CD4-positive, alpha-beta T cell treated with Interleukin-21 for 1 hour (primary cell): ENCODE measurements at places on chromosomes 3 and 15.

DNA sequence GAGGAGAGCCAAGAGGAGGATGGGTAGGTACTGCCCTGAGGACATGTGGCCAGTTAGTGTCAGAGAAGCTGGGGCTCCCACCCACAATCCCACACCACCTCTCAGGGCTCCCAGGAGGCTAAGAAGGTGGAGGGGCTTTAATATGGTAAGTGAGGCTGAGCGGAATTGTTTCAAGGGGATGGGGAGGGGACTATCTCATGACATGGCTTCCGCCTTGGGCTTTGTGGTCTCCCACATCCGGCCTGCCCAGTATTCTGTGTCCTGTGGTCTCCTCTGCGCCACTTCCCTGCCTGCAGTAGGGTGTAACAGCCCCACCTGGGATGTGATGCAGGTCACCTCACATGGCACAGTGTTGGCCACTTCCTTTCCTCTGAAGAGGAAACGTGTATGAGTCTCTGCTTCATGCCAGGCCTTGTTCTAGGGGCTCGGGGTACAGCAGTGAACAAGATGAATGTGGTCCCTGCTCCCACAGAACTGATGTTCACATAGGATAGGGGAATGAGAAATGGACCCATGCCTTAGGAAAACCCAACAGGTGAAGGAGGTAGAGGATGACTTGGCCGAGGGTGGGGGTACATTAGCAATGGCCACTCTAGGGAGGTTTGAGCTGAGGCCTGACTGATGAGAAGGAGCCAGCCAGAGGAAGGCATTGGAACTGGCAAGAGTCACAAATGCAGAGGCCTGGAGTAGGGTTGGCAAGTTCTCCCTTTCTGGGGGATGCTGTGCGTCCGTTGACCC is 3.2 kb downstream of the NEIL1 start:
- peak; percentile 88 for DNase-seq

- no peak for DNase-seq
Observed at GRCh38 chr15:86333819-86334218, 254.1 kb downstream of the AGBL1 start.

DNA sequence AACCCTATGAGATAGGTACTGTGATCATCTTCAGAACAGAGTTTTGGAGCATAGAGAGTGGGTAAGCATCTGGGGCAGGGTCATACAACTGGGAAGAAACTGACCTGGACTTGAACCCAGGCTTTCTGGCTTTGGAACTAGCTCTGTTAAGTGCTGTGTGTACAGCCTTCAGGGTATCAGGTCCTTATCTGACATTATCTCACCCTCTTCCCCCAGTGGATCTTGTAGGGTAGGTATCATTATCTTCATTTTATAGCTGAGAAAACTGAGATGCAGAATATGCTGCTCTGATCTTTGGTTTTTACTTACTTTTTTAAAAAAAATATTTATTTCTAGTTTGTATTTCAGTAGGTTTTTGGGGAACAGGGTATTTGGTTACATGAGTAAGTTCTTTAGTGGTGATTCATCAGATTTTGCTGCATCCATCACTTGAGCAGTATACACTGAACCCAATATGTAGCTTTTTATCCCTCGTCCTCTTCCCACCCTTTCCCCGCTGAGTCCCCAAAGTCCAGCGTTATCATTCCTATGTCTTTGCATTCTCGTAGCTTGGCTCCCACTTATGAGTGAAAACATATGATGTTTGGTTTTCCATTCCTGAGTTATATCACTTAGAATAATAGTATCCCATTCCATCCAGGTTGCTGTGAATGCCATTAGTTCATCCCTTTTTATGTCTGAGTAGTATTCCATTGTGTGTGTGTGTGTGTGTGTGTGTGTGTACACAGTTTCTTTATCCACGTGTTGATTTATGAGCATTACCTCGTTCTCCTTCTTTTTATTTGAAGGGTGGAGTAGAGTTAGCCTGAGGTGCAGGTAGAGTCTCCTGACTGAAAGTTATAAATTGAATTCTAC is 271.2 kb downstream of the PTPRG start:
- no peak for DNase-seq

DNA sequence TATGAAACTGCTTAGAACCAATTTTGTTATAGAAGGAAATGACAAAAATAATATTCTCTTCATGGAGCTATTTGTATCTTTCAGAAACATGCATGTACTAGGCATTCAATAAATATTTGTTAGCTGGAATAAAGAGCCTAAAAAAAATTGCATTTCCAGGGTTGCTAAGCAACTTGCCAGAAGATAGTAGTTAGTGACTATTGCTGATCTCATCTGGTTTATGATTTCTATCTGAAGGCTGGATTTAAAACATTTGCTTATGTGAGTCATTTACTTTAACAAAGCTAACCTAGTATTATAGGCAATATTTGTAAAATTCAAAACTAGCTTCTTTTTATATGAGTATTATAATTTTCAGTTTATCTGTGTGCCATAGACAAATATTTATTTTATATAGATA is 78.3 kb downstream of the NAALADL2 start:
- DNase-seq = no peak

DNA sequence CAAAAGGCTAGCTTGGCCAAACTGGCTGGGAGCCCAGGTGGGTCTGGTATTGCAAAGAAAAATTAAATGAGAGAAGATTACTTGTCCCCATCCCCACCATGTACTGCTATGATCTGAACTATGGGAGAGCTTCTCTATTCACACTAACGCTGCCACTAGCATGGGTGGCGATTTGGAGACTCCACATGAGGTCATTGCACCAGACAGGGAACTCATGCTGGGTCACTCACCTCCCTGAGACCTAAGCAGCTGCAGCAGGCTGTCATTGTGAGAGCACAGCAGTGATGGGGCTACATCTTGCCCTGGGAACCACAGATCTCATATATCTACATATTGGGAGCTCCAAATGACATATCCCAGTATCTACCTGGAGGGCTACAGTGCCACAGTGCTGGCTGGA is 36.3 kb upstream of the NECTIN3 start:
- no peak for DNase-seq

DNA sequence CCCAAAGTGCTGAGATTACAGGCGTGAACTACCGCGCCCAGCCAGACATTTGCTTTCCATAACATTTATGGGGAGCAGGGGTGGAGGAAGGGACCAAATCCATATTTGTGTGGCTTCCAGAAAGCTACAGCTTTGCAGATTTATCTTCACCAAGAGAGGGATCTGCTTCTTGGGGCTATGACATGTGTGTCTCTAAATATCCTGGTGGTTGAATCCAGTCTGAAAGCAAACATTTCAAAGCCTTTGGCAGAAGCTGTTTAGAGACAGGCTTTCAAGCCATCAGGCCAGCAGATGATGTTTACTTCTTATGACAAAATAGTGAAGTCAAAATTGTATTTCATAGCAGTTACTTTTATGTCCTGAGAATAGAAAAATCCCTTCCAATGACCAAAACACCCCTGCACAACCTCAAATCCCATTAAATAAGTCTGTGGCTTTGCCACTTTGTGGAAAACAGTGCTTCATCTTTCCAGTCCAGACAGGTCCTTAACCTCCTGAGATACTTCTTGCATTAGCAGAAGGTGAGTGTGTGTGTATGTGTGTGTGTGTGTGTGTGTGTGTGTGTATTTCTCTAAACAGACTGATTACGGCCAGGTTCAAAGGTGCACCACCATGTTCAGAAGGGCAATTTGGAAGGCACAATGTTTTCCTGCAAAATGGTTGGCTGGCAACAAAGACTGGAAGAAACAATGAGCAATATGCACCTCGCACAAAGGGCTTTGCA is 191.4 kb upstream of the LRIG1 start:
- no peak for DNase-seq

DNA sequence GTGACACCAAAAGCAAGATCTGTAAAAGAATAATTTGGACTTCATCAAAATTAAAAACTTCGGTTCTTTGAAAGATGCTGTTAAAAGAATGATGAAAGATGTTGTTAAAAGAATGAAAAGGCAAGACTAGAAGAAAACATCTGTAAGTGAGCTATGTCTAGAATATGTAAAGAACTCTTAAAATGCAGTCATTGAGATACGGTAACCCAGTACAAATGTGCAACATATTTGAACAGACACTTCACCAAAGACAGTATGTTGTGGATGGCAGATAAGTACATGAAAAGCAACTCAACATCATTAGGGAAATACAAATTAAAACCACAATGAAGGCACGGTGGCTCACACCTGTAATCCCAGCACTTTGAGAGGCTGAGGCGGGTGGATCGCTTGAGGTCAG is 139.5 kb downstream of the LRIG1 start:
- no peak for DNase-seq

GRCh38 chr3:105466495-105467404 is 100.0 kb downstream of the ALCAM start:
- no peak for DNase-seq

DNA sequence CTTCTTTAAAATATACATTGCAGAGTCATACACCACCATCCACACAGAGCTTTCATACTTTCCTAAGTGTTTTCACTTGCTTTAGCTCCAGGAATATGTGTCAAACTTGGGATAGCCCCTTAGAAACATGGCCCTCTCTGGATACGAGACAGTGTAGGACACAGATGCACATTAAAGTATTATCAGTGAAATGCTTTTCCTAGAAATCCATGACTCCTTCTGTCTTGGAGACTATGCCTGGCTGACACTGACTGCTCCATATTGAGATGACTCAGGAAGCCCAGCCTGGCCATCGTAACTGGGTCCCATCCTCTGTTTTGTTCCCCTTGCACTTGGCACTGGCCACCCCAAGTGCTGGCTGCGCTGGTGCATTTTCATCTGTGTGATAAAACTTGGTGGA is 204.8 kb downstream of the PDZRN3 start:
- no peak for DNase-seq

GRCh38 chr3:154121701-154122551 is 736 bp downstream of the ARHGEF26 start:
- DNase-seq = peak; percentile 6

DNA sequence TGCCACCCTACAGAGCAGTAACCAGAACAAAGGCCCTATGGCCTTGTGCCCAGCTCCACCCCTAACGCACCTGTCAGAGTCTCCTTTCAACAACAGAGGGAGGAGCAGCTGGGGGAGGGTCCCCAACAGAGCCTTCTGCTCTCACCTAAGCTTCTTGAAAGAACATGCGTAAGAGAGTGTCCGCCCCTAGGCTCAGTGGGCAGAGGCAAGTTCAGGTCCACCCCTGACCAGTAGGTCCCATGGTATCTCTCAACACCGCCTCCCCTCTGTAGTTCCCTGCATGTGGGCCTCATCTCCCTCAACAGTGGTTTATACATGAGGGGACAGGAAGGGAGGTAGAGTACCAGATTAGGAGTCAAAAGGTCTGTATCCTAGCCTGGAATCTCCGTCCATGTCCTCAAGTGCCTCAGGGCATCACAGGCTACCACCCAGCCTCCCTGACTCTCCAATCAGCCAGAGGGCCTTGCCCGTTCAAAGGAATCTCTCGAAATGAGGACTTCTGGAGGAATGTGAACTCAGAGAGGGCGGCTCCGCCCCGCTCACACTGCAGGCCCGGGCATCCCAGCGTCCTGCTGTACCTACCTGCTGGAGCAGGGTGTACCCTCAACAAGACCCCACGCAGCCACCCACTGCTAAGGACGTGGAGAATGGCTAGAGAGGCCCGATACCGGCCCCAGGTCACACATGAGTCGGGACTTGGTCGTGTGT is 680 bp downstream of the POC1A start:
- DNase-seq = no peak

- no peak for DNase-seq
Observed at GRCh38 chr3:28139967-28140634, 101.3 kb upstream of the CMC1 start.

GRCh38 chr3:192915304-192915703 is 2.4 kb downstream of the MB21D2 start:
- no peak for DNase-seq

DNA sequence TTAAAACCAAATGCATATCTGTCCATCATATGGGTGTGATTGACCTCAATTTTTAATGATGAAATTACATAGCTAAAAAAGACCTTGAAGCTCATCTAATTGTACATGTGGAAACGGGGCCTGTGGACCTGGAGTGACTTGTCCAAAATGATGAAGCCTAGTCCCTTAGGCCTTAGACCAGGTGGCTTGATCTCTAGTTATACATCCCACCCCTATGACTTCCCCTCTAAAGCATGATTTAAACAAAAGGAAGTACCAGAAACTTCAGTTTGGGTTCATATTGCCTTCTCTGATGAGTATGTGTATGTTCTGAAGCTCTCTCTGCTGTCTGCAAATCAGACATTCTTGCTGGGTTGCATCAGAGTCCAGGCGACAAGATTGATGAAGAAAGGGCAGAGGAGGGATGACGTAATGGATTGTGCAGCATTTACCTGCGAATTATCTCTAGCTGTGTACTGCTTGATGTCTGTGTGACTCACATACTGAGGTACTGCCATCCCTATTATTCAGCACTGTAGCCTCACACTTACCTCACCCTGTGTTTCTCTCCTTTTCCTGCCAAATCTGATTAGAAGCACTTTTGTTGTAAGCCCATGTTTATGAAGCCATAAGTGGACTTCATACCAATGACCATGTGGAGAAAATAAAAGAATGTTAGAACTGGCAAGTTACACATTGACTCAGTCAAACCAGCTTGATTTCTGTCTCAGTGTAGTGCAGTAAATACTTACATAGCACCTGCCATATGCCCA is 111.5 kb downstream of the FILIP1L start:
- DNase-seq = no peak

- no peak for DNase-seq
Observed at GRCh38 chr3:138400651-138401070, 33.8 kb upstream of the ESYT3 start.

GRCh38 chr3:33658991-33659848 is 58.8 kb downstream of the CLASP2 start:
- DNase-seq = peak; percentile 4

GRCh38 chr3:71416876-71417275 is 166.7 kb downstream of the FOXP1 start:
- DNase-seq = peak; percentile 63
